ENCODE measurements at places on chromosomes 13 and 19.

- DNase-seq, result no peak
These were observed 9.8 kb downstream of the ZNF526 start for GRCh38 chr19:42229855-42230351.

DNA sequence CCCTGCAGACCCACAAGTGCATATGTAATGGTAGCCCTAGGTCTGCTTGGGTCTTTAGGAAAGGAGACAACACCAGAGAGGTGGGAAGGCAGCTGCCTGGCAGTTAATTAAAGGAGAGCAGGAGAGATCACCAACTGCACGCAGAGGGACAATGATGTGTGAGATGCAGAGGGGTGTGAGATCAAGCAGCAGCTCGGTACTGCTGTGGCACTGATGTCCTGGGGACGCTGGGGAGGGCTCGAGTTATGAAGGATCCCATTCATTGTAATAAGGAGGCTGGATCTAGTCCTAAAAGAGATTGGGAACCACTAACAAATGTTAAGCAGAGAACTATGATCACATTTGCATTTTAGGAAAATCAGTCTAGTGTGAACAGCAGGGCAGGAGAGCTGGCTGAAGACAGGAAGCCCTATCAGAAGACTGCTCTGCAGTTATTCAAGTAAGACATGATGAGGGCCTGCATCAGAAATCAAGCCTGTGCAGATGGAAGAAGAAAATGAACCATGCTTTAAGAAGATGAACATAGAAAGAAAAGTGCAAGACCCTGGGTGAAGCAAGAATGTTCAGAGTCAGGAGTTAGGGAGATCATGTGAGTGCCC, 80.4 kb downstream of the DLEU7 start:
- no peak for DNase-seq

DNA sequence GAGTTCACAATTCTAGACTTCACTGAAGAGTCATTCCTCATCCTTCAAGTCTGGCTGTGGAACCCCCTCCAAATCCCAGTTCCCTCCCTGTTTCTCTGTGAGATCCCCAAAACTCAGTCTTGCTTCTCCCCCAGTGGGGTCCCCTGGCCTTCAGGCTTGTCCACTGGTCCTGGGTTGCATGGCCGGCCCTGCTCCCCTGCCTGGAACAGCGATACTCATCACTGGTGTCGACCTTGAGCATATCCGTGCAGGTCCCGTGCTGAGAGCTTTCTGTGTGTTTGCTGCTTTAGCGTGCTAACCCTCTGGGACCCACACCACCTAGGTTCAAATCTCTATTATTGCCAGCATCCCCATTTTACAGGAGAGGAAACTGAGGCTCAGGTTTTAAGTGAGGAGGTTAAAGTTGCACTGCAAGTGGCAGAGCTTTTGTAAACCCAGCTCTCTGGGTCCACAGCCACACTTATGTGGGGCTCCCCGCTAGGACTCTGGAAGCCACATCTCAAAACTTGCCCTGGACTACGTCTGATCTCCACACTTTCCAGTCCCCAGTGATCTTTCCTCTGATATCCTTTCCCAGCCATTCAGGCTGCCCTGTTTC, 15.5 kb downstream of the LIPE start:
- no peak for DNase-seq

GRCh38 chr13:51005566-51005965, 96.0 kb downstream of the RNASEH2B start:
- peak; percentile 49 for DNase-seq

- no peak for DNase-seq
These were observed 57.1 kb upstream of the HTR2A start for GRCh38 chr13:46953941-46954340.

GRCh38 chr19:40337107-40337506, 11.1 kb downstream of the C19orf47 start:
- DNase-seq, result no peak

GRCh38 chr19:4232614-4233281, 3.4 kb downstream of the EBI3 start:
- DNase-seq, result no peak

DNA sequence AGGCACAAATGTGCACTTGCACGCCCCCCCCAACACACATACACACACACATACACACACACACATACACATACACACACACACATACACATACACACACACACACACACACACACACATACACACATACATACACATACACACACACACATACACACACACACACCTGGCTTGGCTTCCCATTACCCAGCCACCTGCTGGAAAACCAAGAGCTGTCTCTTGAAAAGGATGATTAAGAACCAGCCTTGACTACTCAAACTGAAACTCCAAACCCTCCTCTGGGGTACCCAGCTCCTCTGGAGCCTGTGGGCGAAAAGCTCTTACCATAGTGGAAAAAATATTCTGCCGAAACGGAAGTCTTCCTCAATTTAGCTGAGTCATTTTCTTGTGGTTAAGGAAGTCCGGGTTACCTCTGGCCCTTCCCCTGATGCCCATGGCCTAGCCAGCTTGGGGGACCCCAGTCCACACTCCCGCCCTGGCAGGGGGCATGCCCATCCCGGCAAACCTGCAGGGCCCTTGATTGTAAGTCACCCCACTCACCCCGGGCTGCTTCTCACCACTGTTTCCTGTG, 21.9 kb downstream of the CEBPA start:
- DNase-seq, result no peak

DNA sequence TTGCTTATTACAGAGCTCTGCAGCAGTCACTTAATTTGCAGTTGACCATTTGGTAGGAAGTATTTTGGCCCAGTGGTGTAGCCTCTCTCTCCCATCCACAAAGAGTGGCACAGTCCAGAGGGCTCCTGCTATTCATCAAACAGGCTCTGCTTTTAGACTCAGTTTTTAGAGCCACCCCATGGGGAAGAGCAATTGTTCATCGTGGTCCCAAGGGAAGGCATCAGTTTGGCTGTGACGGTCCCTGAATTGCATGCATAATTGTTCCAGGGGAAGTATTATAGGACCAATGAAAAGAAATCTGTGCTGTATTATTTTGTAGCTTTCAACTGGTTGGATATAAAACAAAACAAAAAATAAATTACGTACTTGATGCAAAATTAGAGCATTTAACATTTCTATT, 799.0 kb downstream of the DACH1 start:
- no peak for DNase-seq

DNA sequence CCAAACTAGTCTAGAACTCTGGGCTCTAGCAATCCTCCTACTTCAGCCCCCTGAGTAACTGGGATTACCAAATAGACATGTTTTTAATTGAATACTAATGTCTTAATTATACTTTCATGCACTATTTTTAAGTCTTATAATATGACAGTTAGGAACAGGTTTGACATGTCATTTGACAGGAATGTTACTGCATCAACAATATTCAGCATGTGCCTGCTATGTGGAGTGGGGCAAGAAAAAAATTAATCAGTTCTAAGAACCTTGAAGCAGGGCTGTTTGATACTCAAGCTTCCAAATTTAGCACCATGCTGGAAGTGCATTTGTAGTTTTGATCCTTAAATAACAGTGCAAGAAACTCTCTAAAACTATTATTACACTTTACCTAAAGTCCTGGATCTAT, 265.3 kb downstream of the MZT1 start:
- DNase-seq, result no peak

GRCh38 chr13:51959773-51960172, 51.5 kb downstream of the ATP7B start:
- DNase-seq, result no peak

DNA sequence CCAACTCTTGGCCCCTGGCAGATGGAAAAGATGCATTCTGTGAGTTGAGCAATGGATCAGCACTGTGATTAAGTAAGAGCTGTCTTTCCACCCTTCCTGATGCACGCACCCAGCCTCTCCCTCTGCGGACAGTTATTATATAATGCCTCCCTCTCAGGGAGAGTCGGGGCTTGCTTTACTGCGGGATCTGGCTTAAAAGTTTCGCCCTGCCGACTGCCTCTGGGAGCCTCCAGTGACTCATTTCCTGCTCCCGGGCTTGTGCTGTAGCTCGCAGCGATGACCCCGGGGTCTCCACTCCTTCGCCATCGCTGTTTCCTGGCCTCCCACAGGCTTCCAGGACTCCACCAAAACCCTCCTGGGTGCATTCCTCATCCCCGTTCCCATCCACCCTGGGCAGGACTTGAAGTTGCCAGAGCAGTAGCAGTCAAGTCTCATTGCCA, 107.4 kb upstream of the SLC7A1 start:
- DNase-seq, result peak; percentile 82

GRCh38 chr19:13053761-13054625, 48.7 kb downstream of the LYL1 start:
- DNase-seq, result no peak

- no peak for DNase-seq
These were observed 612.5 kb upstream of the PRR20A start for GRCh38 chr13:56528040-56528790.

- no peak for DNase-seq
These were observed 386 bp downstream of the RRAS start for GRCh38 chr19:49639401-49640112.

DNA sequence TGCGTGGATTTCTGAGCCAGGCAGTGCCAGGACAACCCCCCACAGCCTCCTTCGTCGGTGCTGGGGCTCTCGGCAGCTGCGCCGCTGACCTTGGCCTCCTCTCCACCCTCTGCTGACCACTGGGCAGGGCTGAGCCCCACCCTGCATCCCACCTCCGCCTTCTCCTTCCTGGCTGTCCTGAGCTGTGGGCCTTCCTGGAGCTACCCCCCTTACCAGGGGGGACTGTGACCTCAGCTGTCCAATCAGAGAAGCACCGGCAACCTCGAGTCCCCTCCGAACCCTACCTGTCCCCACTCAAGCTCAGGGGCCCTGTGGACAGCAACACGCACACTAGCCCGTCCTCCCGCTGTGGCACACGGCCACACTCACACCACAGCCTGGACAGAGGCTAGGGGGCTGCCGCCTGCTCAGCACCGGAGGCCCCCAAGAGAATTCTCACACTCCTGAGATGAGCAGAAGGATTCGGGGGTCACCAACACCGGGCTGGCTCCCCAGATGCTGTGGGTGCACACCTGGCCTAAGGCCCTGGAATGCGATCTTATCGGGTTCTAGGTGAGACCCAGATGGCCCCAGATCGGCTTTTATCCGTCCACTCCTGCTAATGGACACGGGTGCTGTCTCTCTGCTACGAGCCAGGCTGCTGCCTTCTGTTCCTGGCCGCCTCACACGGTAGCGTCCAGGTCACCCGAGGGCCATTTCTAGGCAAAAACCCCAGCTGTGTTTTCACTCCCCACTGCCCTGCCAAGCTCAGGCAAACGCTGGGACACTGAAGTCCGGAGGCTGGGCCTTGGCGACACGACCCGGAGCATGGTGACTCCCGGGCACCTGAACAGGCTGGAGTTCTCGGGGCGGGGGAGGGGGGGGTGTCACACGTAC, 32.5 kb upstream of the CACTIN start:
- no peak for DNase-seq

GRCh38 chr19:33432446-33433170, 59.1 kb downstream of the CEBPG start:
- no peak for DNase-seq

DNA sequence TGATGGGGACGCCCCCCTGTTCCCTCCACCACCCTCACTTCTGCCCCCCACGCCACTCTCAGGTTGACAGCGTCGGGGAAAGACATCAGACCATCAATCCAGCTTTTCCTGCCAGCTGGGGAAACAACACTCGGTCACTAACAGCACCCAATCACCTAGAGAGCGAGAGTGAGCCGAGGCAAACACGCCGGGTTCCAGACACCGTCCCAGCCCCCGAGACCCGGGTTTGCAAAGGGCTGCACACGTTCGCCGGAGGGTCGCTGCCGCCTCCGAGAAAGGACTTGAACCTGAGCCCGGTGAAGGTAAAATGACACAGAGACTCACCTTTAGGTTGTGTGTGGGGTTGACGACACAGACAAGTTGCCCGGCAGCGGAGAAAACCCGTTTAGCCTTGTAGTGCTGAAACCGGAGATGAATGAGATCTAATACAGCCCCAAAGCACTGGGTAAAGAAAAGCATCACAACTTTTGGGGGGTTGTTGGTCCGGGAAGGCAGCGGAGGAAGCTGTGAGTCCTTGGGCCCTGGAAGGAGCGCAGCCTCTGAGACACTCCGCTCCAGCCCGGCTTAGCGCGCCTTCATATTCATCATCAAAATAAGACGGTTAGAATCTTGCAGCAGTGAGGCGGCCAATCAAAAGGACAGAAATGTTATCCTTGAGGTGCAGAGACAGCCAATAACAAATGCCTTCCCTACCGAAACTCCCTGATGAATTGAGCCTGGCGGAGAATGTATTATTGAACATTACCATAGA, at the start of gene SIAH3:
SIAH3 (minus strand) TSS at position 583 of the 751 bp plus-strand sequence; CDS start at position 459, 124 bp downstream.
- DNase-seq, result no peak

- no peak for DNase-seq
These were observed 12.6 kb downstream of the MKNK2 start for GRCh38 chr19:2038284-2039088.

DNA sequence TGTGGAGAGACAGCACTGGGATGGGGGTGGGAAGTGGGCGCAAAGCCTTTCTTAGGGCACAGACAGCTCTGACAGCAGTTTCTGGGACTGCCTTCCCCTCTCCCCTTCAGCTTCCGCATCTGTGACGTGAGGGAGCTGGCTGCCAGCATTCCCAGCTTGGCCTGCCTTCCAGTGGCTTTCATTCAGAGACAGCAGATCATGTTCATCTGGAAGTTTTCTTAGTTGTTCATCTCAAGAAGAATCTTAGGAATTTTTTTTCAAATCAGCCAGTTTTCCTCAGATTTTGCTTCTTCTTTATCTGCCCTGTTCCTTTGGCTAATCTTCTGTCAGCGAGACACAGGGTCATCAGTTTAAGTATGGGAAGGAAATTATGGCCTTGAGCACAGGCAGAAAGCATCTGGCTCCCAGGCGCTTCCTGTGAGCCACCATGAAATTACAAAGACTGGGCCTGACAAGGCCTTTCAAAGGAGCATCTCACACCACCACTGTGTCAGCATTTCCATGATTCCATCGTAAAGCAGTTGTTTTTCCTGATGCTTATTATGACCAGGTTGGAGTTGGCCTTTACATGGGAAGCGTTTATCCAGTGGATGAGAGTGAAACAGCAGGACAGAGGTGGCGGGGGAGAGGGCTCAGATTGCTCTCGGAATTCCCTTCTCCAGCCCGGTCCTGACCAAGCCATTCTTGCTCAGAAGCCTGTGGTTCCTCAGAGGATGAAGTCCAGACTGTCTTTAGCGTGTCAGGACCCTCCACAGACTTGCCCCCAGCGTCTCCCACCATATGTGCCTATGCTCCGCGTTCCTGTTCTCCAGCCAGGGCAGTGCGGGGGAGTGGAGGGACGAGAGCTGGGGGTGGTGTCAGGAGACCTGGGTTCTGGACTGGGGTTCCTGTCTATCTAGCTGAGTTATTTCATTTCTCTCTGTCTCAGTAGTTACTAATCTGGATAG, 43.6 kb downstream of the ARHGAP35 start:
- no peak for DNase-seq

- no peak for DNase-seq
These were observed 149 bp downstream of the MED26 start for GRCh38 chr19:16627928-16628182.

- DNase-seq, result no peak
These were observed 4.2 kb downstream of the LIPE start for GRCh38 chr19:42422901-42423461.

GRCh38 chr19:2096034-2096479, at the start of gene MOB3A:
Gene MOB3A (minus strand): TSS chr19:2096326. CDS start chr19:2078560, 17,766 bp downstream.
- DNase-seq, result peak; percentile 94
